ENCODE measurements at places on chromosomes 13 and 19. TPM values are rescaled to one million over a fixed set of nuclear protein-coding genes. Genes with fewer than 3 reads are reported as not detected.

DNA sequence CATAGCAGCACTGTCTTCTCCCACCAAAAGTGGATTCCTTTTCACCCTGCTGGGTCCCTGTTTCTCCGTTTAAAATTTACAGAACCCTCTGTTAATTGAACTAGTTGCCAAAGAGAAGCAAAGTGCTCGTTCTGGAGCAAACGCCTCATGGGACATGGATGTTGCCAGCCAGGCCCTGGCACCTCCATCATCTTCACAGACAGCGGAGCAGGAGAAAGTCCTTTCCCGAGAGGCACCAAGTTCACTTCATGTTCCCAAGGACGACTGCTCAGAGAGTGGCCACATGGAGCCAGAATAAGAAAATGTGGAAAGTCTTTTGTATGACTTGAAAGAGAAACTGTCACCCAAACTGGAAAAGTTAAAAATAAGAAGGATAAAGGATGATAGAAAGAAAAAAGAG is 151.5 kb downstream of the SOX1 start:
- no peak for DNase-seq

Gene PRR36
- total RNA-seq = 0.11 TPM

Gene RDH8
- total RNA-seq = not detected

GRCh38 chr13:99446242-99446641 is 55.0 kb upstream of the TM9SF2 start:
- DNase-seq = no peak

DNA sequence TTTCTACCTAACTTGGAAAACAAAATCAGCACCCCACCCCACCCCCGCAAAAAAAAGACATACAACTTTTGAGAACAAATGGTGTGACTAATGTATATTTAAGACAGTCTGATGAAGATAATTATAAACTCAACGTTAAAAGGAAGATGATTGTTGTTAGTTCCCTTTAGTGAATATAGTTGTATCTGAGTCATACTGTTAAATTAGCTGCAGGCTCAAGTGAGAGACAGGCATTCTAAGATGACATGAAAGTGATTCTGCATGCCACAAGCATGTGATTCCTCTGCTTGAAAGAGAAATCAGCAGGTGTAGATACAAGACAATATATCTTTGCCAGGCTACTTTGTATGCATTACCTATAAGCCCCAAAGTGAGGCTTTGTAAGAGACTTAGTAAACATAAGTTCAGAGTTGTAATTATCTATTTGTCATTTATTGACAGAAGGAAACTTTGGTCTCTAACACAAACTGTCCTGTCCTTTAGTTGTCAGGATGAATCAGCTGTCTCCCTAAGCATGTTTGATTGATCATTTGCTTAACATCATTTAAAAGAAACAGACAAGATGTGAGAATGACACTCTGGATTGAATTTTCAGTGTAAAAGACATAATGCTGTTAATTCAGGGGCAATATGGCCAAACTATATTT is 319.4 kb upstream of the HTR2A start:
- no peak for DNase-seq

DNA sequence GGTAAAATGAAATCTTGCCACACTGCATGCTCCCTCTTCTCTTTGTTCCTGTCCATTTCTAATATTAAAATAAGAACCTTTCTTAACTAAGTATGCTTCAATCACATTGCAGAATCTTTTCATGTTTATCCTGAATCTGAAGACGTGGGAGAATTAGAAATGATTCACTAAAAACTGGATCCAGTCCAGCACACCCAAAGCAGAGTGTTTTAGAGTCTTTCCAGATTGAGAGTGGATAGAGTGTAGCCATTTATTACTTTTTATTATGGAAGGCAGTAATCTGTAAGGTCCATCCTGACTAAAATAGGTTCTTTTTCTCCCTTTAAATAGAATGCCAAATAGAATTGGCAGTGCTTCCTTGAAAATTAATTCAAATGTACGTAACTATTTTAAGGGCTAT is 453.5 kb downstream of the TDRD3 start:
- no peak for DNase-seq

DNA sequence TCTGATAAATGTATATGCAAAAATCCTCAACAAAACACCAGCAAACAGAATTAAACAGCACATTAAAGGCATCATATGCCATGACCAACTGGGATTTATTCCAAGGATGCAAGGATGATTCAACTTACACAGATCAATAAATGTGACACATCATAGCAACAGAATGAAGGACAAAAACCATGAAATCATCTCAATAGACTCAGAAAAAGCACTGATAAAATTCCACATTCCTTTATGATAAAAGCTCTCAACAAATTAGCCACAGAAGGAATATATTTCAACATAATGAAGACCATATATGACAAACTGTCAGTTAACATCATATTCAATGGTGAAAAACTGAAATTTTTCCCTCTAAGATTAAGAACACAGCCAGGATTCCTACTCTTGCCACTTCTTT is 691.6 kb downstream of the DIAPH3 start:
- DNase-seq = no peak
